ENCODE measurements at places on chromosomes 2 and 18.

DNA sequence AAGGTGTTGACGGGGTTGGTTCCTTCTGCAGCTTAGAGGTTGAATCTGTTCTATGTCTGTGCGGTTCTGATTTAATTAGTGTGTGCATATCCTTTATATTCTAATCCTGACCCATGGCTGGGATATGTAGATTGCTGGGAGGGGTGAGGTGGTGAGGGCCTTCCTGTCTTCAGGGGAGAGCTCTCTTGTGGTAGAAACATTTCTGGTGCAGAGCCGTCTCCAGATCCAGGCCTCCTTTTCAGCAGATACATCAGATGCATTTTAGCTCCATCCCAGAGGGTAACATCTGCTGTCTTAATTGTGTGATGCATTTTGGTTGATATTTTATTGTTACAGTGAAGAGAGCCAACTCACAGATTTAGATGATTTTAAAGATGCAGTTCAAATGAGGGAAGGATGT is 227.8 kb downstream of the AGAP1 start:
- no peak for DNase-seq

- no peak for DNase-seq
Measured at GRCh38 chr2:24247592-24247991, 72.7 kb downstream of the FAM228A start.

GRCh38 chr2:46381871-46382270 is 84.7 kb downstream of the EPAS1 start:
- DNase-seq: no peak

DNA sequence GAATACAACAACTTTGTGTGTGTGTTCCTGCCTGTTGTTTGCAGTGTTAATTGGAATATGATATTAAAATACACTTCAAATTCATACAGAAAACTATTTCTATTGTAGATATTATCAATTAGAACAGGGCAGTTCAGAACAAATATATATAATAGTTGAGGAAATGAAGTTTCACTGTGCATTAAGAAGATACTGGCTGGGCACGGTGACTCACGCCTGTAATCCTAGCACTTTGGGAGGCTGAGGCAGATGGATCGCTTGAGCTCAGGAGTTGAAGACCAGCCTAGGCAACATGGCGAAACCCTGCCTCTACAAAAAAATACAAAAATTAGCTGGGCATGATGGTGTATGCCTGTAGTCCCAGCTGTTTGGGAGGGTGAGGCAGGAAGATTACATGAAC is 79.3 kb downstream of the ASAP2 start:
- DNase-seq: no peak

GRCh38 chr2:112880091-112880531 is 30.9 kb upstream of the IL37 start:
- DNase-seq: no peak

GRCh38 chr2:217186152-217186551 is 326.3 kb upstream of the TNP1 start:
- no peak for DNase-seq

GRCh38 chr2:35606394-35606793 is 749.2 kb upstream of the CRIM1 start:
- no peak for DNase-seq

Data from cortex of kidney (tissue), 1 donor.